NCI-H1048 (cell line): ENCODE measurements at places on chromosomes 6 and 20.

GRCh38 chr6:104855507-104855906 lies 4.2 kb downstream of the HACE1 start:
- no peak for DNase-seq

DNA sequence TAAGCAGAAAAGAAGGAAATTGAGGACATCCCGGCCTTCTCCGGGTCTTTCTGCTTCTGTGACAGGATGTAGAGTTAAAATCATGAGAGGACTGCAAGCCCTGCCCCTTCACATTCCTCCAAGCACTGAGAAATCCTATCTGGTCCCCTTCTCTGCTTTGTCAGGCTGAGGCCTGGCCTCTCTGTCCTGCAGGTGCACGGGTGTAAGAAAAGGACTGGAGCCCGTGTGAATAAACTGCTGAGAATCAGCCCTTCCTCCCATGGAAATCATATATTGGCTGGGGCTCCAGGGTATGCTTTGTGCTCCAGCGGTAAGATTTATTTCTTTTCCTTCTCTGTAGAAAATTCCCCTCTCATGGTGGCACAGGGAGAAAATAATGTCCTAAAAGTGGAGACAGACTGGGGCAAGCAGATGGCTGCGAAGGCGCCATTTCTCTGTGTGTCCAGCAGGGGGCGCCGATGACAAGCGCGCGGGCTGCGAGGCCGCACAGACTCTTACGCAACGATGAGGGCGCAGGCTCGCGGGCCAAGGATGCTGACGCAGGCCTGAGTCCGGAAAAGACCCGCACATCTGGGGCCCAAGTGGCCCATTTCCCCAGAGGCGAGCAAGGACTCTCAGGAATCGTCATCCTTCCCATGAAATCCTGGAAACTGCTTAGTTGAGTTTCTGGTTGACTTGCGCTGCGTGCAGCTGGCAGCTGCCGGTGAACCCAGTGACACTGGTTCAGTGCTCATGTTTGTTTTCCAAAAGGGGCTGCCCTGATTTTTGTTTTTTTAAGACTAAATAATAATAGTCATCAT lies 258.6 kb downstream of the ADGB start:
- peak; percentile 56 for DNase-seq

- no peak for DNase-seq
Observed at GRCh38 chr6:74606582-74607071, 599.2 kb downstream of the COL12A1 start.

- DNase-seq, result no peak
Observed at GRCh38 chr20:4434681-4435080, 287.0 kb upstream of the PRND start.

- no peak for DNase-seq
Observed at GRCh38 chr6:166561771-166562359, 24.6 kb downstream of the RAMACL start.

DNA sequence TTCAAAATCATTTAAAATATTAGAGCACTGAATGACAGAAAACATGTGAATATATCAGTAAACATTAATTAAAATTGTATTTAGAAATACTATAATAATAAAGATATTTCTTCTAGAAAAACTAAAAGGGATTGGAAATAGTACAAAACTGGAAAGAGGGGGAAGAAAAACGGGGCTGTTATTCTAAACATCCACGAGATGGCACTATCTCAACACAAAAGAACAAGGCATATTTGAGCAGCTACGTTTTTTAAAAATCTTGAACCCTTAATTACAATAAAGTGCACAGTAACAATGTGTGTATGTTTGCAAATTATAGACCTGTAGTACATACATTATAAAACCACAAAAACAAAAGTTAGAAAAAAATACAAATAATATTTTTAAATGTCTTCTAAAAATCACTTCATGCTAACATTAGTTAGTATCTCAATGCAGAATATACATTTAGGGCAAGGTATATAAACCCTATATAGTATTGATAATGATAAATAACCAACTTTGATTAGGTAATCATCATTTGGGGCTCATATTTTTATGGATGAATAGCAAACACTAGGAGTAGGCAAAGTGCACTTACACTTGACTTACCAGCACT lies 42.5 kb upstream of the PNISR start:
- DNase-seq, result no peak

DNA sequence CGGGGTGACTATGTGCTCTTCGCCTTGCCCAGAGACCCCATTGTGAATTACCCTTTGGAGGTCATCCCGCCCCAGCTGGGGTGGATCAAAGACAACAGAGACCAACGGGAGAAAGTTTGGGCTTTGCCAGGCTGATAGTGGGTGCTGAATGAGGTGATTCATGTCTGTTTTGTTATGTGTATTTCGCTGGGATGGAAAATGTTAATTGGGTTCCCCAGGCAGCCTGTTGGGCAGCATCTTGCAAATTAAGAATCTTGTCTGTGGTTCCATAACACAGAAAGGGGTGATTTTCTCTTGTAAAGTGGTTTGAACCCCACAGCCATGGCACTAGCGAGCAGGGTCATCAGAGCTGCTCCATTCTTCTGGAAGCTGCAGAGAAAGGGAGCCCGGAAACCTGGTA lies 63.1 kb upstream of the UNC93A start:
- no peak for DNase-seq

GRCh38 chr6:149234051-149234962 lies 83.2 kb upstream of the TAB2 start:
- no peak for DNase-seq

DNA sequence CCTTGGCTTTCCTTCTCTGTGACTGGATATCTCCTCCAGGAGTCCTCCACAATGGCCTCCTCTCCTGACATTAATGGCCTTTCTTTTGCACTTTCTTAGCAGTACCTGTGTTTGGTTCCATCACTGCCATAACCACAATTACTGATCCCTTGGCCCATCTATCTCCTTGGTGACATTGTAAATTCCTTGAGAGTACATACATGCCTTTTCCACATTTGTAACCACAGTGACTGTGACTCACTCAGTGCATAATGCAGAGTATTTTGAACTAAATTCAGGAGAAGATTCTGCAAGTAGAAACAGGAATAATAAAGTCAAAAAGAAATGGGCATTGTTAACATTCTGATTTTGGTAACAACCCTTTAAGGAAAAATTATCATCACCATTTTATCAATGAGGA lies 197.2 kb upstream of the SOX4 start:
- no peak for DNase-seq

DNA sequence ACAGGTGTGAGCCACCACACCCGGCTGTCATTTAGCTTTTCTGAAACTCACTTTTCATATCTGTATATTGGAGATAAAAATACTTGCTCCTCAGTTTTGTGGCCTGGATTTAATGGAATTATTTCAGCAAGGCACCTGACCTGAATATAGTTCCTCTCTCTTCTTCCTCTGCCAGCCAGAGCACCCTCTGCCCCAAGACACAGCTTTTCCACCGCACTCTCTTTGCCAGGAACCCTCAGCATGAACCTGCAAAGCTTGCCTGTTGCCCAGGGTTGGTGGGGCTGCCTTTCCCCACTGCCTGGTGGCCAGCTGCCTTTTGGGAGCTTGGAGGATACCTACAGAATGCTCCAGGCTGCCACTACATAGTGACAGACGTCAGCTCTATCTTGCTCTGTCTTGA lies 3.1 kb downstream of the GTSF1L start:
- no peak for DNase-seq

DNA sequence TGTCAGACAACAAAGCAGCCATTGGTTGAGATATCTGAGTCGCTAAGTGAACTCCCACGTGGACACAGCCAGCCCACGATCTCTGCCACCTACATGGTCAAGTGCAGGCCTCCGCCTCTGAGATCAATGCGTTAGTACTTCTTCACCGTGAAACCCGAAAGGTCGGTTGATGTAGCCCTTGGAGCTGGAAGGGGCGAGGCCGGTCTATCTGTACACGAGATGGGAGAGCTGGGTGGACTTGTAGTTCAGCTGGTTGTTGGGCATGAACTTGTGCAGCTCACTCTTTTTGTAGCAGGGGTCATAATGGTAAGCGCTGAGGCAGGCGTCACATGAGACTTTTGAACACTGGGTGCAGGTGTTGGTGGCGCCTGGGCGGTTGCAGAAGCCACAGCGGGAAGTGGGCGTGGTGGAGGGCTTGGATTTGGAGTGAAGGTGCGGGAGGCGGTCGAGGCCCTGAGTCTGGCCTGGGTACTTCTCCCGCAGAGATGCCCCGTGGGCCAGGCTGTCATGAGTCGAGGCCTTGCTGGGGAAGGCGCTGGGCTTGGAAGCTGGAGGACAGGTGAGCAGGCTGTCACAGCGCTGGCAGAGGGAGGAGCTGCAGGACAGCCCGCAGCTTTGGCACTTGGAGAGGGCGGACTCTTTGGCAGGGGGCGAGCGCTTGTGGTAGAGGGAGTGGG lies 9.8 kb downstream of the SPATA2 start:
- no peak for DNase-seq

DNA sequence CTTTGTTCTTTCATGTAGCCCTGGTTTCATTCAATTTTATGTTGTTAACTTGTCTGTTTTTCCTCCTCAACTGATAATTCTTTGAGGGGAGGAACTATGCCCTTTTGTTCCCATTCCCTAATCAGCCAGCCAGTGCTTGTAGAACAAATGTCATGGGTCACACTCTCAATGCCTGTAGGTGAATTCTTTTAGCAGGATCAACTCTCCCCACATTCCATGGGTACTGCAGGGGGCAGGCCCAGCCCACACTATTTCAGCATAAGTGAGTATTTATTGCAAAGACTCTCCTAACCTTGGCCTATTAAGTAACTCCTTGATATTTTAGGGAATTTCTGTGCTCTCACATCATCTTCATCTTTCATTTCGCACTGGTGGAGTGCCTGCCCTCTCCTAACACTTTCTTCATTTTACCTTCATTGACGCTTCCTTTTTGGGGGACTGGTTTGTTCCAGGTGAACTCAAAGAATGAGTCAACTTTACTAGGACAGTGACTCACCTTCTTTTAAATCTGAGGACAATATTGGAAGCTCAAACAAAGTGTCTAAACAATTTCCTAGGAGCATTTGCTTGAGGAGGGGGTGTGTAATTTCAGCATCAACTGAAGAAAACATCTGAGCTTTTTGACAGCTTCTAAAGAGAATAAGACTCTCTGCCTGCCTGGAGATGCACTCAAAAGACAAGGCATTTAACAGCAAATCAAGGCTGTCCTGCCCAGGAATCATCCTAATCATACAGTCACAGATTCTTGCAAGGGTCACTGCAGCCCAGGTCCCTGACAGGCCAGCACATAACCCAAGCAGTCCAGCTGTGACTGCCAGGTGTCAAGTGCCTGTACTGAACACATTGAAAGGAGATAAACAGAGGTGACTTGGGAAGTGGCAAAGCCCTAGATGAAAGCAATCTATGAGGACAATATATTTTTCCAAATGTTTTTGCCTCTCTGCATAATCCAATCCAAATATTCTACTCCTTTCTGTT lies 263.9 kb upstream of the PRND start:
- no peak for DNase-seq

- no peak for DNase-seq
Observed at GRCh38 chr6:39274903-39275302, 39.3 kb downstream of the KCNK17 start.

DNA sequence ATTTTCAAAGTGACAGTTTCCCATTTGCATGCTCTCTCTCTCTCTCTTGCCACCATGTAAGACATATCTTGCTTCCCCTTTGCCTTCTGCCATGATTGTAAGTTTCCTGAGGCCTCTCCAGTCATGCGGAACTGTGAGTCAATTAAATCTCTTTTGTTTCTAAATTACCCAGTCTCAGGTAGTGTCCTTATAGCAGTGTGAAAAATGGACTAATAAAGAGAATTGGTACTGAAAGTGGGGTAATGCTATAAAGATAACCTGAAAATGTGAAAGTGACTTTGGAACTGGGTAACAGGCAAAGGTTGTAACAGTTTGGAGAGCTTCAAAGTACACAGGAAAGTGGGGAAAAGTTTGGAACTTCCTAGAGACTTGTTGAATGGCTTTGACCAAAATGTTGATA lies 389.8 kb downstream of the GRIK2 start:
- no peak for DNase-seq

DNA sequence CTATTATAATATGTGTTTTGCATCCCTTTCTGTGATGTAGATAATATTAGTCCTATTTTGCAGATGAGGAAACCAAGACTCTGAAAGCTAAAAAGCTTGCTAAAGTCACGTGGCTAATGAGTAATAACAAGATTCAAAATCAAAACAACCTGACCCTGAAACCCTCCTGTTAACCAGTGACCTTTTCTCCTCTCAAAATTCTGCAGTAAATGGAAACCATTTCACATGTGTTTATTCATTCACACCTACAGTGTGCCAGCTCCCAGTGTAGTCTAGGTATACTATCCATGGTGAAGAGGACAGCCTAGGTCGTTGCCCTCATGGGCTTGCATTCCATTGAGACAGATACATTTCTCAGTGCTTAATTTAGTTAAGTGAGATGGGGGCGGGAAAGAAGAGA lies 30.6 kb upstream of the PHACTR2 start:
- no peak for DNase-seq

- DNase-seq, result no peak
Observed at GRCh38 chr6:109033655-109034054, 61.0 kb downstream of the SESN1 start.

GRCh38 chr20:43722153-43722505 lies 4.7 kb downstream of the GTSF1L start:
- no peak for DNase-seq

GRCh38 chr6:84086545-84087429 lies 53.2 kb downstream of the MRAP2 start:
- no peak for DNase-seq

- DNase-seq, result no peak
Observed at GRCh38 chr6:34082864-34083626, 62.8 kb downstream of the GRM4 start.

GRCh38 chr6:168735268-168735949 lies 294.4 kb downstream of the SMOC2 start:
- no peak for DNase-seq

DNA sequence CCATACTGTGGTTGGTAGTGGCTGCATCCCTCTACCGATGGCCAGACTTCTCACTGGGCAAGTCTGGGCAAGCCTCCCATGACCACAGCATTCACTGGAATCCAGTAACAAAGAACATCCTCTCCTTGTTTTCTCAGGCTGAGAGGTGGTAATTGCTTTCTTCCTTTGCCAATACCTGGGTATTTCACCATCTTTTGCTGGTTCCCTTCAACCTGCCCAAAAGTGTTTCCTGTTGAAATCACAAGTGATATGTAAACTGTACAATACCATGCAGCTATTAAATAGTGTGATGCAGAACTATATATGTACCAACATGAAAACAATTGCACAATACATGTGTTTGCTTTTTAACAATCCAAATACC lies at the start of gene PTCHD4:
TSS of gene PTCHD4 (minus strand) at position 55 of the 364 bp plus-strand sequence. CDS start 42,240 bp downstream, outside the sequence.
- no peak for DNase-seq

- no peak for DNase-seq
Observed at GRCh38 chr20:48215536-48215935, 430.3 kb upstream of the SULF2 start.

- no peak for DNase-seq
Observed at GRCh38 chr6:112193535-112194051, 60.8 kb downstream of the LAMA4 start.

- DNase-seq, result no peak
Observed at GRCh38 chr6:34292954-34293353, 44.1 kb upstream of the SMIM29 start.

GRCh38 chr6:45480752-45481415 lies 103.2 kb upstream of the SUPT3H start:
- DNase-seq, result no peak

GRCh38 chr6:135036731-135037420 lies 17.7 kb downstream of the HBS1L start:
- DNase-seq, result no peak

GRCh38 chr6:157464653-157465535 lies 83.9 kb downstream of the ZDHHC14 start:
- DNase-seq, result no peak

GRCh38 chr6:140825731-140826130 lies 1307.0 kb upstream of the GJE1 start:
- DNase-seq, result no peak

- no peak for DNase-seq
Observed at GRCh38 chr6:170209354-170210025, 81.4 kb downstream of the DLL1 start.
